ENCODE measurements at places on chromosomes 2 and 18. TPM values are rescaled to one million over a fixed set of nuclear protein-coding genes. Genes with fewer than 3 reads are reported as not detected.
A peak's percentile ranks its signal among the peaks of the same experiment; 100 is the strongest.

- no peak for DNase-seq
These were observed 48.4 kb upstream of the ZNF397 start for GRCh38 chr18:35192415-35192814.

- DNase-seq: no peak
These were observed 40.3 kb downstream of the RBMS1 start for GRCh38 chr2:160453111-160453820.

DNA sequence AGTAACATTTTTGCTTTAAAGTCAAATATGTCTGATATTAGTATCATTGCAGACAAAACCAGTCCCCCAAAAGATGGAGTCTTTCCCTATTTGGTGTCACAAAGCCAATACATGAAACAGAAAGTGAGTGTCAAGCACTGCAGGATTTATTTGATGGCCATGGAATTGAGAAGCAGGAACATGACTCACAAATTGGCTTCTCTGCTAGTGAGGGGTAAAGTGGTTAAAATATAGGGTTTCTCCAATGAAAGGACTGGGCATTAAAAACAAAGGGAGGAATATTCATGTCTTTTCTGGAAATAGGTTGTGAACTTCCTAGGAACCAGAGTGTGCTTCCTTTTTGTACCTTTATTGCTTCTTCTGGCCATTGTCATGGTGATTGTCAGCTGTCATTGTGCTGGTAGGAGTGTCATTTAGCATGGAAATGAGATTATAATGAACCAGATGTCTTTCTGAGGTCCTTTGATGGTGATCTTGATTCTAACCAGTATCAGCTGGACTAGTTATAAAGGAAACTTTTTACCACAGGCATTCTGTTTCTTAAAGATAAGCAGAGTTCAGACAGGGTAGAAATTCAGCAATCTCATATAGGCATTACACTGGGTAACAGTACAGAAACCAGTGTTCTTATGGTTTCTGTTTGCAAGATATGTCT, 4.1 kb downstream of the REG1B start:
- no peak for DNase-seq

DNA sequence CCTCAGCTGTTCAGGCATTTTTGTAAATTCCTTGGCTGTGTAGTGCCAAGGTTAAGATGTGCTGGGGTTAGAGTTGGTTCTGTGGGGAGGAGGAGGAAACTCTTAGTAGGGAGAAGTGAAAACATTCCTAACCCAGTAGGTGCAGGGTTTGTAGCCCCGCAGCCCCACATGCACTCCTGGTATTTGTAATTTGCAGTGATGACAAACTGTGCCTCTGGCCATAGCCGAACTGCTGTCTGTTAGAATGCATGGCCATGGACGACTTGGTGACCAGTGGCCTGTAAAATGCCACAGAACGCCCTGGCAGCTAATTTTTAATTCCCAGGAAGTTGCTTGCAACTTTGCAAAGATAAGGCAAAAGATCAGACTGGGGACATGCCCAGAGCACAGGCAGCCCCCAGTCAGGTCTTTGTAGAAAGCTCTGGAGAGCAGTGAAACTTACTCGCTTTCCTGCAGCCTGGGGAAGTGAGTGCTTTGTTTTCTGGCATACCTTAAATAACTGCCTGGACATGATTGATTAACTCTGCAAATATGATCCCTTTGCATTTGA, 38.4 kb downstream of the LYPD6B start:
- no peak for DNase-seq

DNA sequence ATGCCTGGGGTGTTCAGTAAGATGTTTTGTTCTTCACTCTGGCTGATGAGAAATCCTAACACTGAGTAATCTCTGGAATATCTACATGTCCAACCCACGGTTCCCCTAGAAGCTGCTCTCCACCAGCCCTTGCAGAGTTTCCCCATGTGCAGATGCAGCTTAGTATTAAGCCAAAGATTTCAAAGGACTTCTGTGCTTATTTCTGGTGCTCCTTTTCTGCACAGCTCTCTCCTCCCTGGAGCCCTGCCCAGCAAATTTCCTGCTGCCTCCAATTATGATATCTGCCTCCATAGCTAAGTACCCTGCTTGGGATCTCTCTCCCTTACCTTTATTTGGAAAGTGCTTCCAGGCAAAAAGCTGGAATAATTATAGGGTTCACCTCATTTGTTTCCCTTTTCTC, 949.3 kb downstream of the BCL11A start:
- DNase-seq: no peak

DNA sequence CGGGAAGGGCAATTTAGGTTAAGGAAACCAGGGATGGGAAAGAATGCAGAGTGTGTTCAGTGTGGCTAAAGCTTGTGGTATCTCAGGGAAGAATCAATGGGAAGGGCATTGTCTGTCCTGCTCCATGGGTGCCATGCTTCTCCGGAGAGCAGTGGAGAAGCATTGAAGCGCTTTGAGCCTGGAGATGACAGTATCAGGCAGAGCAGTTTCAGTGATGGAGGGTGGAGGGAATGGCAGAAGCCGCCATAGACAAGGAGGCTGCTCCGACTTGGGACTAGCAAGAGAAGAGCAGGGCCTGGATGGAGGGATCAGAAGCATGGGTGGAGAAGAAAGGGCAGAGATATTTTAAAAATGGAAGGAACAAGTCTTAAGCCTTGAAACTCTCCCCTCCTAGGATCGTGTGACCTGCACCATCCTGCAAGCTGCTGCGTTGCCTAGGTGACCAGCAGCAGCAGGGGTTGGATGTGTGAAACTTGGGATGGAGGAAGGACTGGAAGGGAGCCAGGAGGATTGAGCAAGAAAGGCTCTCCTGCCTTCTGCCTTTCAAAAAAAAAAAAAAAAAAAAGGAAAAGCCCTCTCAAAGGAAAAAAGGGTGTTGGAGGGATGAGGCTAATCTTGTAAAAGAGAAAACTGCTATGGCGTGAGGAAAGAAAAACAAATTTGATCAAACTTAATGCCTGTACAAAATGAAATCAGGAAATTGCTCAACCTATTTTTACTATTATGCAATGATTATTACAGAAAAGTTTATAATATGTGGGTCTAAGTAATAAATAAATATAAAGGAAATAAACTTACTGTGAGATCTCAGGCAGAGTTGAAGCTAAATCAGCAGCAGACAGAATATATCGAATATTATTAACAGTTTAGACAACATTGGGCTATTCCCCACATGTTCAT, 493.8 kb upstream of the NRP2 start:
- DNase-seq: peak; percentile 48

- DNase-seq: no peak
These were observed 65.9 kb downstream of the LDLRAD4 start for GRCh38 chr18:13284330-13285027.

GRCh38 chr18:5057386-5058348, 139.4 kb downstream of the AKAIN1 start:
- DNase-seq: peak; percentile 68

DNA sequence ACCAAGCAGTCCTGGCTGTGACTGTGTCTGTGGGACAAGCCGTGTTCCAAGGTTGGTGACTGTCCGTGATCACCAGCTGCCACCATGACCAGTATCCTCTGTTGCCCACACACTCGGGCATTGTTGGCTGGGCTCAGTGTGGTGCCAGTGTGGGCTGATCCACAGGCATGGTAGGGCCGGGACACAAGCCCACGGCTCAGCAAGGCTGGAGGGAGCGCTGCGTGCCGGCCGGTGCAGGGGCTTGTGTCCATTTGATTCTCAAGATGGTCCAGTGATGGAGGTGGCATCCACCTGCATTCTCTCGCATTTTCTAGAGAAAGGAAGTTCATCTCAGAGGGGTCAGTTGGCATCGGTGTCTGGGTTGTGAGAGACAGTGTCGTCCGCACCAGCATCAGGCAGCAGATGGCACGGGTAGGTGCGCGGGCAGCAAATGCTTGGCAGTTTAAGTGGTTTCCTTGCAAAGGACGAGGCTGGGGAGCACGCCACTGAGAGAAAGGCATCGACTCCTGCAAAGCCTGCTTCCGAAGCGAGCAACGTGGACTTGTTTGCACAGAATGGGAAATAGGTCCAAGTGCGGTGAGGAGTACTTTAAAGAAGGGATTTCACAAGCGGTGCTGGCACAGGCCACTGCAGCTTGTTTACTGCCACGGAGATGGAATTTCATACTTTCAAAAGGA, 20.9 kb downstream of the TWIST2 start:
- peak; percentile 91 for DNase-seq

DNA sequence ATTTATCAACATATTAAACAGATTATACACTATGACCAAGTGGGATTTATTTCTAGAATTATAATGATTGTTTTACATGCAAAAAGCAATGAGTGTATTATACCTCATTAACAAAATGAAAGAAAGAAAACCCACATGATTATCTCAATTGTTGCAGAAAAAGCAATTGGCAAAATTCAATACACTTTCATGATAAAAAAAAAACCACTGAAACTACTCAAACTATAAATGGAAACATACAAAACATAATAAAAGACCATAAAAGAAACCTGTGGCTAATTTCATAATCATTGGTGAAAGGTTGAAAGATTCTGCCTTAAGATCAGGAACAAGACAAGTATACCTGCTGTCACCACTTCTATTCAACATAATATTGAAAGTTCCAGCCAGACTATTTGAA, 325.9 kb downstream of the AKAIN1 start:
- no peak for DNase-seq

DNA sequence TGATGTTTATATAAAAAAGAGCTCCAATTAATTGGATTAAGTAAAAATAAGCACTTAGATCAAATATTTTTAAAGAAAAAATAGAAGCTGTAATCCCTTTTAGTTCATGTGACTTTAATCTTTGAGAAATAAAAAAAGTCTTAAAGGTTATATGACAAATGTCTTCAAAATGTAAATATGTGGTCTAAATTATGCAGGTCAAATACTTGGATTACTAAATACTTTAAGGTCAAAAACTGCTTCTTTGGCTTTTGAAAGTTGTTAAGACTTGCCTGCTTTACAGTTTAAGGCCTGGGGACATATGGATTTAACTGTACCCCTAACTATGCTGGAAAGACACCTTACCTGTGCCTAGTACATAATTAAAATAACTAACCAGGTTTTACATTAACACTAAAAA, 15.5 kb upstream of the PDK1 start:
- peak; percentile 45 for DNase-seq

DNA sequence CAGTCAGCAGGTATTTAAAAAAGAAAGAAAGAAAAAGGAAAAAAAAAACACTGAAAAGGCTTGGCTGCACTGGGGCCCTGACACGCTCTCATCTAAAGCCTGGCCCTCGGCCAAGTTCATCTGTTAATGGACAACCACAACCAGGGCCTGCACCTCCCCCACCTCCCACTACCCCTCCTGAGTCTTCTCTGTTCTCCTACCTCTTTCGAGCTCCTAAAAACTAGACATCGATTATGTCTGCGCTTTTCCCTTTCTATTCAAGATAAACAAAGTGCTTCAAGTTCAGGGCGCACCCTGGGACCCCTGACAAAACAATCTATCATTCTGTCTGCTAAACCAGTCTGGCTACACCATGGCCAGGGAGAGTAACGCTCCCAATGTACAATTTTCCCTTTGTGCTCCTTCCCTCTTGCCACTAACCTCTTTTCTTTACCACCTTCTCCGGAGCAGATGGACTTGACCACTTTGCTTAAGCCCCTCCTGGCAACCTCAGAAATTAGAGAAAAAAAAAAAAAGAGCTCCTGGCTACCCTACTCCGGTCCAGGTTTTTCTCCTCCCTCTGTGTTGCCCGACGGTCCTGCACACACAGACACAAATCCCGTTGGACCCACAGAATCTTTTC, 22.7 kb downstream of the BCL11A start:
- no peak for DNase-seq

DNA sequence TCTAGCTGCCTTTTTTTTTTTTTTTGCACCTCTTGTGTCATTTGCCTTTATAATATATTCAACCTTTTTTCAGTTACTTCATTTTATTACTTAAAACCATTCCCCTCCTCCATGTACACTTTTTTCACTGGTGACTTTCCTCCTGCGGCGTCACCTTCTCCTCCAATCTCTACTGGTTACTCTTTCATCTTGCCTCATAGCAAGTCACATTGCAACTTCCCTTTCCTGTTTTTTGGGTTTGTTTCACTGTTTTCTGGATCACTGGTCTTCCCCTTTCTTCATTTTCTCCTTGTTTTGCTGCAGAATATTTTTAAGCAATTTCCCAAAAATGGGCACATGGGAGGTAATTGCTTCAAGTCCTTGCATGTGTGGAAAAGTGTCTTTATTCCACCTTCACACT, 37.7 kb upstream of the GPR155 start:
- no peak for DNase-seq

- DNase-seq: no peak
These were observed 13.0 kb downstream of the PPM1B start for GRCh38 chr2:44181648-44182047.

- no peak for DNase-seq
These were observed 31.4 kb downstream of the IMPA2 start for GRCh38 chr18:12012697-12013096.

DNA sequence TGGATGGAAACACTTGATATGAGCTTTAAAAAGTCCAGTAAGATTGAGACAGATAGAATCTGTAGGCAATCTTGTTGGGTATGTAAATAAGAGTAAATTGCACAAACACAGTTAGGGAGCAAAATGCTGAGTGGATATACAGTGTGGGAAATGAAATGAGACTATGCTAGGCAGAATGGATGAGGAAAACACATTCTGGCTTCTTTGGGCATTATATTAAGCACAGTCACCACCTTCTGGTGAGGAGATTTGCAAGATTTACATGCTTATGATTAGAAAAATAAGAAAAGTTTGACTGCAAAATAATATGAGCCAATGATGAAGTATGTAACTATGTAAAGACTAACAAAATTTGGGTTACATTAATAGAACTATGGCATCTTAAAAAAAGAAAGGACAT, 2165.0 kb upstream of the CELF4 start:
- no peak for DNase-seq

GRCh38 chr2:18549083-18549482, 11.4 kb downstream of the RDH14 start:
- no peak for DNase-seq

DNA sequence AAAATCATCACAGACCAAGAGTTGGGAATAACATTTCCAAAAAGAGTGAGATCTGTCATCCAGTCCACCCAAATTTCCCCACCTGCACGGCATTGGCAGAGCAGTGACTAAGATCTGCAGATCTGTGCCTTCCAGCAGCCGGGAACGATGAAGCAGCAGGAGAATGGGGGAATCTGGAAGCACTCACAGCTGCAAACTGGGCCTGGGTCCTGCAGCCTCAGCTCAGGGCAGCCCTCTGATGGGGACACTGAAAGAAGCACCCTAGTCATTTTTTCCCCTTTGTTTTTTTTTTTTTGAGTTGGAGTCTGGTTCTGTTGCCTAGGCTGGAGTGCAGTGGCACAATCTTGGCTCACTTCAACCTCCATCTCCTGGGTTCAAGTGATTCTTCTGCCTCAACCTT, 4.4 kb upstream of the SAG start:
- no peak for DNase-seq

GRCh38 chr2:64915510-64915900, 73.7 kb upstream of the SLC1A4 start:
- no peak for DNase-seq

GRCh38 chr2:225030203-225030602, 12.1 kb downstream of the DOCK10 start:
- no peak for DNase-seq

- no peak for DNase-seq
These were observed 79.0 kb upstream of the ACAA2 start for GRCh38 chr18:49892148-49892924.

GRCh38 chr18:2515908-2516625, 55.2 kb downstream of the METTL4 start:
- DNase-seq: peak; percentile 95

ITPRIPL1 gene
- total RNA-seq: 0.25 TPM

CIB4 gene
- total RNA-seq: not detected

FOXD4L1 gene
- total RNA-seq: not detected

TLX2 gene
- total RNA-seq: not detected

ADRA2B gene
- not detected for total RNA-seq

PIKFYVE gene
- 19.7 TPM for total RNA-seq

DSG1 gene
- total RNA-seq: not detected

CDH2 gene
- total RNA-seq: 165 TPM

SERPINB12 gene
- not detected for total RNA-seq

DNAJC5G gene
- not detected for total RNA-seq

NEURL3 gene
- not detected for total RNA-seq

Measured in GM23248 (cell line).